ENCODE measurements at places on chromosomes 7 and 10. TPM values are rescaled to one million over a fixed set of nuclear protein-coding genes. Genes with fewer than 3 reads are reported as not detected.

Gene CTAGE4
- 7.3 TPM for total RNA-seq

Gene ATG9B
- total RNA-seq: 0.89 TPM

Gene MRLN
- not detected for total RNA-seq

Gene CREB5
- 0.61 TPM for total RNA-seq

- no peak for DNase-seq
These were observed 82.5 kb upstream of the LRGUK start for GRCh38 chr7:134044682-134045081.

- no peak for DNase-seq
These were observed 38.8 kb upstream of the MYL10 start for GRCh38 chr7:101667920-101668319.
